ENCODE measurements at places on chromosomes 7 and 10. TPM values are rescaled to one million over a fixed set of nuclear protein-coding genes. Genes with fewer than 3 reads are reported as not detected.

Gene CAPZA2
- 80.5 TPM for total RNA-seq

Gene CDH23
- 40.9 TPM for total RNA-seq

Gene COL1A2
- total RNA-seq = 692 TPM

Gene ARHGAP22
- total RNA-seq = 2.0 TPM

Gene CLCN1
- not detected for total RNA-seq

Measured in ascending aorta (tissue), 2 donors.